ENCODE measurements at places on chromosomes 4 and X. TPM values are rescaled to one million over a fixed set of nuclear protein-coding genes. Genes with fewer than 3 reads are reported as not detected.

DNA sequence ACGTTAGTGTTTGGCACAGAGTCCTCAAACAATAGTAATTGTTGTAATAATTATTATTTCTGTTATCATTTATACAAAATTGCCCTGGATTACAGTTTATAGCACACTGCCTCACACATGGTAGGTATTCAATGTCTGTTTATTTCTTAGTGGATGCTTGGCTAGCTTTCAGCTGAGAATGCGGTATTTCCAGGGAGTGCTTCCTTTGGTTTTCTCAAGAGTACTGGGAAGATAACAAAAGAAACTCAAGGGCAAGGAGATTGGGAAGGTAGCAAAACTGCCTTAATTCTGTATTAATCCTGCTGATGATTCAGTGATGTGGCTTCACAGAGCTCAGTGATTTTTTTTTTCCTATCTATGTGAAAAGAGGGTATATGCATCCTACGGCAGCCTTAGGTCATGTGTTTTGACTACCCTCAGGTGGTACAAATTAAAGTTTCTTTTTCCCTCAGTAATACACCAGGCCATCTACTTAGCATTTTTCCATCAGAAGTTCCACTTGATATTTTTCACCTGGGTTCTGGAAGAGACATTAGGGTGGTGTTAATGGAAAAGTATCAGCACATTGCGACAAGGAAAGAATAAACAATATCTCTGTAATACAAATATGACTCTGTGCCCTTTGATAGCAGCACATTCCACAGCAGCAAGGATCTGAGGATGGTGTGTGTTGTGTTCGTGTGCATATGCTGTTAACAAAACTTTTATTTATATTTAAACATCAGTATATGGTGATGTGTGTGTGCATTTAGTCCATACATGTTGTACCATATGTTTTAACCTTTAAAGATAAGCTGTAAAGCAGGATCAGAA lies 124.3 kb upstream of the RASGEF1B start:
- no peak for DNase-seq

GRCh38 chrX:136273986-136274385 lies 22.8 kb upstream of the MAP7D3 start:
- no peak for DNase-seq

GRCh38 chr4:108148316-108148715 lies 20.4 kb downstream of the LEF1 start:
- DNase-seq: no peak

DNA sequence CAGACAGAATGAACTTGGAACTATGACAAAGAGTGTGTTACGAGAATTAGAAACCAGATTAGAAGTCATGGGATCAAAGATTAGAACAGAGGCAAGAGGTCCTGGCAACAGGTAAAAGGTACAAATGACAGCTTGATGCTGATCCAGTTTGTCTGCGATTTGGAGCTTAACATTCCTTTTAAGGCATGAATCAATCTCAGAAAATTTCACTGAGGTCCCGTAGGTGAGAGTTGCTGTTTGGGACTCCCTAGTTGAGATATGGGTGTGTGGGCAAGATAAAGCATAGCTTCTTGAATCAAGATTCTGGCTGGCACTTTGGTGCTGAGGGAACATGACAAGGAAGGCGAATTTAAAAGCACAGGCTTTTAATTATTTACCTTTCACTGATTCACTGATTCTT lies 62.6 kb upstream of the ACSL4 start:
- DNase-seq: no peak

DNA sequence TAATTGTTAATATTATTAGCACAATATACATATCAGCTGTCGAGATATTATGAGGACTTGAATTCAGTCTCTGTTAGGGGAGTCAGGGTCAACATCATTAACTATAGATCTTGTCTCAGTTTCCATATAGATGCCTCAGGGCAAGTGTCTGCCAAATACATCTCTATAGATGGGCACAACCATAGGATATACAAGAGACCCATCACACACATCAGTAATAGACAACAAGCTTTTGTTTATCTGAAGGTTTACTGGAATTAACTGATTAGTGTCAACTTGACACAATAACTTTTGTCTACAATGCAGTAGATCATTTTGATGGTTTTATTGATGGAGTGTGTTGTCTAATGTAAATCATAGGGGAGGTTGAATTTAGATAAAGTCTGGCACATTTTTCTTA lies 37.1 kb upstream of the PHOX2B start:
- no peak for DNase-seq

GRCh38 chr4:56301997-56302496 lies 85.2 kb downstream of the AASDH start:
- no peak for DNase-seq

DNA sequence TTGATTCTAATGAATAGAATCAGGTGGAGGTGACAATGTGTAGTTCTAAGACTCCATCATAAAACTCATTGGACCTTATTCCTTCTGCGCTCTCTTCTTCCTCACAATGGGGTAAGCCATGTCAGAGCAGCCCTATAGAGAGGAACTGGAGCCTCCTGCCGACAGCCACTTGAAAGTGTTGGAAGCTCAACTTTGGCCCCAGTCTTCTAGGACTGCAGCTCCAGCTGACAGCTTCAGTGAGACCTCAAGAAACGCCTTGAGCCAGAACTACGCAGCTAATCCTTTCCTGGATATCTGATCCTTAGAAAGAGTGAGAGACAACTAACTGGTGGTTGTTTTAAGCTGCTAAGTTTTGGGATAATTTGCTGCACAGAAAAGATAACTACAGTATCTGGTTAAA lies 22.1 kb upstream of the ADH7 start:
- DNase-seq: no peak

DNA sequence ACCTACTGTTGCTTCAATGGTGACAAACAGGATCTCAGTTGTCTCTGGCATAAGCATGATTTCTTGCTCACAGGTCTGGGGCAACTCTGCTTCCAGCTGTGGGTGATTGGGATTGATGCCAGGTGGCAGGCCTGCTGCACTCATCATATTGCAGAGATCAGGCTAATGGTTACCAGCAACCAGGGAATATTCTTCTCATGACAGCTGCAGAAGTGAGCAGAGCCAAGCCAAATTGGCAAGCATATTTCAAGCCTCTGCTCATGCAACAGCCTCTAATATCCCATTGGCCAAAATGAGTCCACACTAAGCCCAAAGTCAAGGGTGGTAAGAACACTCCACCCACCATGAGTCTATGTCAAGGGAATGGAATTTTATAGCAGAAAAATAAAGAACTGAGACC lies 26.7 kb upstream of the TBC1D19 start:
- DNase-seq: no peak

DNA sequence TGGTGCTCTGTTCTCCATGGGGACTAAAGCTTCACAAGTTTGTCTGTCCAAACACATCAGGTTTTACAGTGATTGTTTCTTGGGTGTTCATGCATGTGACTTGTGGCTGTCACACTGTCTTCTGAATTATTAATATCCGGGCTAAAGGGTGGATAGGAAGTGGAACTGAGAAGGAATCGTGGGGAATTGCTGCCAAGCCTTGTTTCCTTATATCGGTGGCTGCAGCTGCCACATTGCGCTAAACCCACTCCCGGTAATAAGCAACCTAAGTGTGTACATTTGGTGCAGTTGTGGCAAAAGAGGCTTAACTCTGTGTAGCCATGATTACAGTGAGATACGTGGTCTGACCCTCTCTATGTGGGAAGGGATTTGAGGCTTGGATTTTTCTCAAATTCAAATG lies 30.7 kb downstream of the SEPTIN11 start:
- no peak for DNase-seq

GRCh38 chr4:156968479-156968984 lies 3.1 kb downstream of the PDGFC start:
- no peak for DNase-seq

GRCh38 chr4:89998469-89999011 lies 103.9 kb downstream of the MMRN1 start:
- no peak for DNase-seq

GRCh38 chr4:75412746-75413145 lies 101.5 kb downstream of the RCHY1 start:
- no peak for DNase-seq

DNA sequence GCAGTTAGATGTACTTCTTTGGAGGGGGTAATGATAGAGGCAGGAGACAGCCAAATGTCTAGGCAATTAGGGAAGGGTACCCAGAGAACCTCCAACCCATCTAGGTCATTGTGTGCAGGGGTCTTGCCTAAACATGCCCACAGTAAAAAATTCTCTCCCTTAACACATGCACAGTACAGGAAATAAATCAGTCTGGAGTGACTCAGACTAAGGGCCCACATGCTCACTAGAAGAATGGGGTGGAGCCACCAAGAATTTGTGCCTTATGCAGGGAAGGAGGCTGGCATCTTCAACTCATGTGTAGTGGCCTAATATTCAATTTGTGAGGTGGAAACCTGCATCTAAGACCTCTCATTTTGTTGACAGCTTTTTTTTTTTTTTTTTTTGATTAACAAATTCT lies 945.3 kb upstream of the GRIA3 start:
- DNase-seq: peak; percentile 4

- no peak for DNase-seq
Measured at GRCh38 chrX:63755892-63756291, 29.1 kb downstream of the ARHGEF9 start.

Gene KLHL4
- 23.8 TPM for total RNA-seq

Gene PSAPL1
- total RNA-seq: 0.05 TPM

Gene PCDH11X
- total RNA-seq: 3.4 TPM

Gene LANCL3
- total RNA-seq: 0.63 TPM

Gene HSD17B13
- total RNA-seq: 1.2 TPM

Gene UNC5C
- 31.5 TPM for total RNA-seq

Gene SERTM2
- 0.37 TPM for total RNA-seq

Gene STAP1
- total RNA-seq: 0.63 TPM

Gene NAP1L2
- total RNA-seq: 7.2 TPM

Gene SPANXA2
- total RNA-seq: not detected

Gene ZCCHC18
- total RNA-seq: 3.3 TPM

Data from urinary bladder (tissue), 4 donors.